ENCODE measurements at places on chromosomes 4 and X. TPM values are rescaled to one million over a fixed set of nuclear protein-coding genes. Genes with fewer than 3 reads are reported as not detected.

GRCh38 chr4:108693819-108694218 lies 43.4 kb downstream of the OSTC start:
- DNase-seq, result no peak
- H3K36me3 ChIP-seq, result no peaks in the 10 kb centered on the region
- no peak overlapping the region for H3K4me3 ChIP-seq
- H3K27ac ChIP-seq, result no peak overlapping the region
- H3K27me3 ChIP-seq, result no peaks in the 10 kb centered on the region

The KLHL4 gene
- total RNA-seq, result 6.1 TPM

The ADH1A gene
- not detected for total RNA-seq

DNA sequence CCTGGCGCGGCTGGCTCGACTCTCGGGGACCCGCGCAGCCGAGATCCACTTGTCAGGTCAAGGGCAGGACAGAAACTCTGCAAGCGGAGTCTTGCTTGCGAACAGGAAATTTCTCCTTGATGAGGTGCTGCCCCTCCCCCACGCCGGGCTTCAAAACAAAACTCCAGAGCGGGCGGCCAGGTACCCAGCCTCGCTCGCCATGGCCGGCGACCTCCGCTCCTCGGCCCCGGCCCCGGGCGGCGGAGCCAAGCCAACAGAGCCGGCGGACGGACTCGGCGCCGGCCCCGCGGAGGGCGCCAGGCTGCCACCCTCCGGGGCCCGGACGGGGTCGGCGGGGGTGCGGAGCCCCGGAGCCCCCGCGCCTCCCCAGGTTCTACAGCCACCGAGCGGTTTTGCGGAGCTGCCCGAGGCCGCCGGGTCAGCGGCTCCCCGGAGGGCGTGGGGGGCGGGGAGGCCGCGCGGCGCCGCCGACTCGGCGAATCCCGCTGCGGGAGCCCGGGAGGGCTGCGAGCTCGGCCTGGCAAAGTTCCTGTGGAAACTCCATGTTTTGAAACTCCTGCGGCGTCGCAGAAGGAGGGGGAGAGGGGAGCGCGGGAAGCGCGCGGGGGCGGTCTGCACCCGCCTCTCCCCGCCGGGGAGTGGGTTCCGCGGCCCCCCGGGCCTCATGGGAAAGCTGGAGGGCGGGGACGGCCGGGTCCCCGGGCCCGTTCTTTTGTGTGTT lies 11.7 kb upstream of the BCOR start:
- no peaks in the 10 kb centered on the region for H3K4me1 ChIP-seq
- H3K36me3 ChIP-seq, result no peaks in the 10 kb centered on the region
- peaks cover 3% of the 10 kb centered on the region for H3K27me3 ChIP-seq
- peak; percentile 70 for DNase-seq

The FAM9B gene
- 1.7 TPM for total RNA-seq

GRCh38 chrX:39903937-39904336 lies 193.8 kb downstream of the BCOR start:
- no peaks in the 10 kb centered on the region for H3K36me3 ChIP-seq
- DNase-seq, result no peak
- no peaks in the 10 kb centered on the region for H3K27me3 ChIP-seq
- no peaks in the 10 kb centered on the region for H3K4me1 ChIP-seq
- H3K27ac ChIP-seq, result no peak overlapping the region
- no peak overlapping the region for H3K4me3 ChIP-seq

GRCh38 chrX:40484408-40485091 lies 96.2 kb upstream of the ATP6AP2 start:
- H3K4me1 ChIP-seq, result no peaks in the 10 kb centered on the region
- no peak for DNase-seq
- H3K27ac ChIP-seq, result no peak overlapping the region
- no peaks in the 10 kb centered on the region for H3K27me3 ChIP-seq

- DNase-seq, result no peak
- H3K27ac ChIP-seq, result no peak overlapping the region
- no peaks in the 10 kb centered on the region for H3K36me3 ChIP-seq
- H3K27me3 ChIP-seq, result no peaks in the 10 kb centered on the region
- H3K4me3 ChIP-seq, result no peak overlapping the region
- H3K4me1 ChIP-seq, result no peaks in the 10 kb centered on the region
Observed at GRCh38 chr4:24212642-24213041, 322.8 kb upstream of the PPARGC1A start.

The ASMT gene
- total RNA-seq, result 0.21 TPM

The ANK2 gene
- total RNA-seq, result 142 TPM

The GATA1 gene
- not detected for total RNA-seq

DNA sequence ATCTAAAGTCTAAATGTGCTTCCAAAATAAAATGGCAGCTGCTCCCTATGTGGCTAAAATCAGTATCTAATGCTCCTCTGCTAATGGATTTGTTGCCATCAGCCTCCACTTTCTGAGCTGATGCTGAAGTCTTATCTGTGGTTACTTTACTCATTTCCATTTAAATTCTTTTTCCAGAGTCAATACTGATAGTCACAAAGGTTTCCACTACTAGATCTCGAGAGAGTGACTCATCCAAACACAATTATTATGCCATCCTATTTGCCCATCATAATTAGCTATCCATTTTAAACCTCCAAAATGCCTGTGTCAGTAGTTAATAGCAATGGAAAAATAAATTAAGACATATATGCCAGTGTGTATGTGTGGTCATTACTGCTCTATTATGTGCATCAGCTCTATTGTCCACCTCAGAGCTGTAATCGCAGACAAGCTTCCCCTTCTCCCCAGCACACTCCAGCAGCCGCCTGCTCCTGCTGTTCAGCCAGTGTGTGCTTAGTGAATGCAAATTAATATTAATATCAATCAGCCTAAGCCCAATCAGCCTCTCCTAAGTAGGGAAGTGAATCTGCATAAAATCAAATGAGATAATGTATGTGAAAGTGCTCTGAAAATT lies 199.8 kb upstream of the ZIC3 start:
- no peak for DNase-seq
- H3K27me3 ChIP-seq, result no peaks in the 10 kb centered on the region
- H3K36me3 ChIP-seq, result no peaks in the 10 kb centered on the region

The UCP1 gene
- total RNA-seq, result not detected

The ATP1B4 gene
- not detected for total RNA-seq

The MAP7D2 gene
- 0.88 TPM for total RNA-seq

GRCh38 chr4:143382596-143382995 lies 45.9 kb downstream of the GAB1 start:
- no peaks in the 10 kb centered on the region for H3K27me3 ChIP-seq
- peaks cover 4% of the 10 kb centered on the region for H3K4me1 ChIP-seq
- no peaks in the 10 kb centered on the region for H3K36me3 ChIP-seq

DNA sequence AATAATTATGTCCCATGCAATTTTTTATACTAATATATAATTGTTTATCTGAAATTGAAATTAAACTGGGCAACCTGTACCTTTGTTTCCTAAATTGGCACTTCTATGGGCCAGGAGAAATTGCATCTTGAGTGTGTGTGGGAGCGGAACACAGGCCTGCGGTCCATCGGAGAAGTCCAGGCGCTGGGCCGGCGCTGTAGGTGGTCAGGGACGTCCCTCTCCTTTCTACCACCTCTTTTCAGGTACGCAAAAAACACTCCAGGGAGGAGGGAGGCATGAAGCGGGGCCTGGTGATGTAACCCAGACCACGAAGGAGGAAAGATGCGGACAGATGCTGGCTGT lies 717 bp downstream of the MGAT4D start:
- H3K27ac ChIP-seq, result no peak overlapping the region
- H3K36me3 ChIP-seq, result no peaks in the 10 kb centered on the region
- H3K27me3 ChIP-seq, result no peaks in the 10 kb centered on the region
- no peak overlapping the region for H3K4me3 ChIP-seq
- H3K4me1 ChIP-seq, result no peaks in the 10 kb centered on the region

The USP53 gene
- total RNA-seq, result 48.2 TPM

DNA sequence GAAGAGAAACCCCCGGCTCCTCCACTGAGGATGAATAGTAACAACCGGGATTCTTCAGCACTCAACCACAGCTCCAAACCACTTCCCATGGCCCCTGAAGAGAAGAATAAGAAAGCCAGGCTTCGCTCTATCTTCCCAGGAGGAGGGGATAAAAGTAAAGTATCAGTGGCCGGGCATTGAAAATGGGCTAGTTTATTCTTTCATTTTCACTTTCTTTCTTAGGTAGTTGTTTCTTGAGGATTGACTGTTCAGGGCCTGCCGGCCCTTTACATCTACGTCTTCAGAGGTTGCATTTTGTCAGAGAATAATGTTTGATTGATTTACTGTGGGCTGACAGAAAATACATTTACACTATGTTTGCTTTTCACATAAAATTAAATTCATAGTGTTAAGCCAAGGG lies 27.1 kb downstream of the PAK3 start:
- DNase-seq, result no peak
- no peaks in the 10 kb centered on the region for H3K4me1 ChIP-seq

- no peak for DNase-seq
- no peaks in the 10 kb centered on the region for H3K27me3 ChIP-seq
- H3K36me3 ChIP-seq, result no peaks in the 10 kb centered on the region
- H3K4me1 ChIP-seq, result no peaks in the 10 kb centered on the region
- H3K27ac ChIP-seq, result no peak overlapping the region
Observed at GRCh38 chrX:21733705-21734104, 24.2 kb downstream of the SMPX start.

- H3K27me3 ChIP-seq, result no peaks in the 10 kb centered on the region
- H3K36me3 ChIP-seq, result no peaks in the 10 kb centered on the region
- no peak overlapping the region for H3K4me3 ChIP-seq
- H3K4me1 ChIP-seq, result no peaks in the 10 kb centered on the region
- no peak for DNase-seq
Observed at GRCh38 chrX:65758505-65758904, 91.1 kb downstream of the MSN start.

The GABRG1 gene
- total RNA-seq, result not detected

GRCh38 chr4:142274137-142274536 lies 572.0 kb downstream of the INPP4B start:
- no peaks in the 10 kb centered on the region for H3K27me3 ChIP-seq
- no peak overlapping the region for H3K27ac ChIP-seq
- H3K4me3 ChIP-seq, result no peak overlapping the region
- no peak for DNase-seq

DNA sequence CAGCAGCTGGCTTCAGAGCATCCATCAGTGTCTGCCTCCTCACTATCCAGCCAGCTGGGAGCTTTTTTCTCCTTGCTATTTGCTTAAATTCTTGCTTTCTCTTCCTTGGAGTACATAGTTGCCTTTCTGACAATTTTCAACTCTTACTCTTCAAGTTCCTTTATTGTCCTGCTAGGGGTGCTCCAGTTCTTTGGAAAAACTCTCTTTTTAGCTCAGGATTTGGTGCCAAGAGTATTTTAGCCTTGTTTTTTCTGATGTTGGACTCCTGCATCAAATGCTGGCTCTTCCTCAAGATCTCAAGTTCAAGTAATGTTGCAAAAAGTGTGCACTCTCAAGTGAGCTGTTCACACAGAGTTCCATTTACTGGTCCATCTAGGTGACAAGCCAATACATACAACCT lies 126.4 kb downstream of the KDR start:
- no peak overlapping the region for H3K27ac ChIP-seq
- H3K4me3 ChIP-seq, result no peak overlapping the region
- H3K27me3 ChIP-seq, result no peaks in the 10 kb centered on the region
- no peaks in the 10 kb centered on the region for H3K36me3 ChIP-seq
- H3K4me1 ChIP-seq, result no peaks in the 10 kb centered on the region

GRCh38 chr4:114674080-114674479 lies 75.5 kb downstream of the UGT8 start:
- no peak overlapping the region for H3K4me3 ChIP-seq
- no peak for DNase-seq
- no peaks in the 10 kb centered on the region for H3K36me3 ChIP-seq

The SSX4B gene
- not detected for total RNA-seq

DNA sequence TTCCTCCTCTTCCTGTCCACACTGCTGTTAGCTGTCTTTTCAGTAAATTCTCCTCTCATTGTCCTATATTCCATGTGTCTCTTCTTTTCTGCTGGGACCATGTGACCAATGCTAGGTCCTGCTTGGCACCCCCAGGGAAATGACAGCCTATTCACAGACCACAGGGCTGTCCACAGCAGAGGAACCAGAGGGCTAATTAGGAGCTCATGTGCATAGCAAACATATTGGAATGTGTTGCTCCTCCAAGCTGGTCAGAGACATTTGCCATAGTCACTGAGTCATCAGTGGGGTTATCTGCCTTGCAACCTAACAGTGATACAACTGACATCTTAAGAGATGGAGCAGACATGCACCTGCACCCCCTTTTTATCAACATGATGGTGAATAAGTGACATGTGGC lies 67.9 kb upstream of the PUDP start:
- no peak overlapping the region for H3K4me3 ChIP-seq
- H3K36me3 ChIP-seq, result no peaks in the 10 kb centered on the region
- DNase-seq, result no peak
- H3K4me1 ChIP-seq, result no peaks in the 10 kb centered on the region
- no peaks in the 10 kb centered on the region for H3K27me3 ChIP-seq
- H3K27ac ChIP-seq, result no peak overlapping the region

DNA sequence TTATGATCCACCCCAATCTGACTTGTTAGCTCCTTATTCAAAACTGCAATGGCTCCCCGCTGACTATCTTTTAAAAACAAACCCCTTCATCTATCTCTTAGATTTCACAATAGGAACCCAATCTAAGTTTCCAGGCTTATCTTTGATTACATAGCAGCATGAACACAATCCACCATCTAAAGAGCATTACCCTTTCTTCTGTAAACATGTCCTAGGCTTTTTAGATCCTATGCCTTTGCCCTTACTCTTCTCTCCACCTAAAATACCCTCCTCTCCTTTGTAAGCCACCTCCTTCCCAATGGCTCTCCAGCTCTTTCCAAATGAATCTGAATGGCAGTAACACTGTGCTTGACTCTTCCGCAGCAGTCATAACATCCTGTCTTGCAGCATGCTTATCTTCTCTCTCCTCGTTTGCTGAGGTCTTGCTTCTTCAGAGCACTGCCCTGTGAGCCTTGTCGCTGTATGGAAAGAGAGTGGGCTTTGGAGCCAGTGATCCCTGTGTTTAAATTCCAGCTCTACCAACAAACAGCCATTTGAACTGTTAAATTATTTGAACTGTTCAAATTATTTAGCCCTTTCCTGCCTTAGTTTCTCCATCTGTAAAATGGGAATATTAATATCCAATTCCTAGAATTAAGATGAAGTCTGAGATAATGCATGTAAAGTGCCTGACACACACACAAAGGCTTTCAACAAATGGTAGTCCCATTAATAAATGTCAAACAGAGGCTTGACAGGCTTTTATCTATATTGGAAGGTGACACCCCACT lies 16.2 kb upstream of the TSPAN5 start:
- no peak overlapping the region for H3K4me3 ChIP-seq
- no peaks in the 10 kb centered on the region for H3K4me1 ChIP-seq
- no peak overlapping the region for H3K27ac ChIP-seq
- no peaks in the 10 kb centered on the region for H3K27me3 ChIP-seq

- H3K27ac ChIP-seq, result no peak overlapping the region
- H3K36me3 ChIP-seq, result no peaks in the 10 kb centered on the region
- DNase-seq, result no peak
- no peaks in the 10 kb centered on the region for H3K27me3 ChIP-seq
Observed at GRCh38 chrX:112808007-112808406, 32.6 kb downstream of the AMOT start.

GRCh38 chrX:39438603-39439602 lies 637.6 kb downstream of the MID1IP1 start:
- no peaks in the 10 kb centered on the region for H3K36me3 ChIP-seq
- DNase-seq, result no peak
- no peaks in the 10 kb centered on the region for H3K27me3 ChIP-seq
- H3K27ac ChIP-seq, result no peak overlapping the region

The NIPAL1 gene
- total RNA-seq, result 1.2 TPM

The VCX2 gene
- not detected for total RNA-seq

- H3K27ac ChIP-seq, result no peak overlapping the region
- H3K4me1 ChIP-seq, result no peaks in the 10 kb centered on the region
- no peak overlapping the region for H3K4me3 ChIP-seq
- no peaks in the 10 kb centered on the region for H3K27me3 ChIP-seq
- H3K36me3 ChIP-seq, result no peaks in the 10 kb centered on the region
- no peak for DNase-seq
Observed at GRCh38 chrX:149567621-149568417, 18.1 kb upstream of the HSFX3 start.

- no peaks in the 10 kb centered on the region for H3K36me3 ChIP-seq
- H3K4me3 ChIP-seq, result no peak overlapping the region
Observed at GRCh38 chrX:24215272-24215671, 65.7 kb downstream of the ZFX start.
